ENCODE measurements at places on chromosomes 2 and 18.
A peak's percentile ranks its signal among the peaks of the same experiment; 100 is the strongest.

GRCh38 chr2:219406861-219407230 is 11.3 kb upstream of the DES start:
- no peak for DNase-seq

DNA sequence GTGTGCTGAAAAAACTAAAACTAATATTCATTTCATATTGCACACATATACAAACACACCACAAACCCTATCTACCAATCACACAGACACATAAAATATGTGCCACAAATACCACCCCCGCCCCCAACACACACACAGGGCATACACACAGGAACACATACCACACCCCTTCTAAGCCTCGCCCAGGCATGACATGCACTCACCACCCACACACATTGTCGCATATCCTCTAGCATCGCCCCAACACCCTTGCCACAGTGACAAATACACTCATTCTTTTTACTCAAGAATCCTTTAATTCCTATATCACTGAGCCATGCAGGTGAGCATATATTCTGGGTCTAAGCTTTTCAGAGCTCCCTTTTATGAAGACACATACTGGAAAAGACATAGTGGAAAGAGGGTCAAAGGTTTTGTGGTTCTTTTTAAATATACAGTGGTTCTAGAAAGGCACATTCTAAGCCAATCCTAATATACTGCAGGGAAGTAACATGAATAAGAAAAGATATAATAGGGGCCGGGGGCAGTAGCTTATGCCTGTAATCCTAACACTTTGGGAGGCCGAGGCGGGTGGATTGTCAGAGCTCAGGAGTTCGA is 24.5 kb upstream of the LCLAT1 start:
- DNase-seq = peak; percentile 84

DNA sequence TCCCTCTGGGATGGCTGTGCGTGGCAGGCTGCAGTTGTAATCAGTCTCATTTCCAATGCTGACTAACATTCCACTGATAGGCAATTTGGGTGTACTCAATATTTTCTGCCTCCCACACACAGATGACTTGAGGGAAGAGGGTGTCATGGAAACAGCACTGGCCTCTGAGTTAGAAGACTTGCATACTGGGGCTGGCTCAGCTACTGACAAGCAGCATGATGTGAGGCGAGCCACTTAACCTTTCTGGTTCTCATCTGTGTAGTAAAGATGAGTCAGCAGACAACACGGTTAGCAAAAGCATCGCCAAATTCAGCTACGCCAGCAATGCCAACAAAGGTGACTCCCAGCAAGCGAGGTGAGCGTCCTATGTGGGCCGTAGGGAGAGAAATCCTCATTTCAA is 73.5 kb downstream of the COLEC12 start:
- DNase-seq = no peak

DNA sequence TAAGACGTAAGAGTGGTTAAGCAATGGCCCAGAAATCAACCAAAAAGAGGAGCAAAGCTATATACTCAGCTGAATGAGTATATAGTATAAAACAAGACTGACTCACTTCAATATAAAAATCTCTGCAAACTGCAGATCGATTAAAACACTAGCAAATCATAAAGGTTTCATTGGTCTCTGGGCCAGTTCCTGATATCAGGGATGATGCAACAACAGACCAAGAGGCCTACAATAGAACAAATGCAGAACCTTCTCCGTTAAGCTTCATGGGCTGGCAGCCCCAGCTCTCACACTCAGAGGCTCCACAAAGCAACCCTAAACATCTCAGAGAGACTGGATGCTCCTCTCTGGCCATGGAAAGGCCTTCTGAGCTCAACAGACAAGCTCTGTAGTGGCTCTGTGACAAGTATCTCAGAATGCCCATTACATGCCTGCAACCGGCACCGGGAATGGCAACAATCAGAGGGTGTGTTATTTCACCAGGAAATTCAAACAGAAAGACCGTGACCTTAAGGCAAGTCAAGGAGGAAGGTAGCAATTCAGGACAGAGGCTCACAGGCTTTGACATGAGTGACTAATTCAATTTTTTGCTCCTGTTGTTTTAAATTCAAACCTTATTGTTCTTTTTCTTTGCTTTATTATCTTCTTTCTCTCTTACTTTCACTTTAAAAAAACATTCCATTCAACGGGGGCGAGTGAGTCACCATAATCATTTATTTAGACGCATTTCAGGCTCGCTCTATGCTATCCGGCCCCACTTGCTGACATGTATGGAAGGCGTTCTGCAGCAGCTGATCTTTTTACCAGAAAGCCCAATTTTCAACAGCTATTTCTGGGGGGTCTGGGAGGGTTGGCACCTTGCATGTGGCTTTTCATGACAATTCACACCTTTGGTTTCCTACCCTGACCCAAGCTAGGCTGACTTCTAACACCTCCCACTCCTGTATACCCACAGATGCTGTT is 15.1 kb downstream of the CYRIA start:
- DNase-seq = no peak

- peak; percentile 68 for DNase-seq
These were observed 1.7 kb downstream of the TMBIM1 start for GRCh38 chr2:218290316-218291261.
